Fibroblast of upper back skin (primary cell): ENCODE measurements at places on chromosomes 12 and 14.

DNA sequence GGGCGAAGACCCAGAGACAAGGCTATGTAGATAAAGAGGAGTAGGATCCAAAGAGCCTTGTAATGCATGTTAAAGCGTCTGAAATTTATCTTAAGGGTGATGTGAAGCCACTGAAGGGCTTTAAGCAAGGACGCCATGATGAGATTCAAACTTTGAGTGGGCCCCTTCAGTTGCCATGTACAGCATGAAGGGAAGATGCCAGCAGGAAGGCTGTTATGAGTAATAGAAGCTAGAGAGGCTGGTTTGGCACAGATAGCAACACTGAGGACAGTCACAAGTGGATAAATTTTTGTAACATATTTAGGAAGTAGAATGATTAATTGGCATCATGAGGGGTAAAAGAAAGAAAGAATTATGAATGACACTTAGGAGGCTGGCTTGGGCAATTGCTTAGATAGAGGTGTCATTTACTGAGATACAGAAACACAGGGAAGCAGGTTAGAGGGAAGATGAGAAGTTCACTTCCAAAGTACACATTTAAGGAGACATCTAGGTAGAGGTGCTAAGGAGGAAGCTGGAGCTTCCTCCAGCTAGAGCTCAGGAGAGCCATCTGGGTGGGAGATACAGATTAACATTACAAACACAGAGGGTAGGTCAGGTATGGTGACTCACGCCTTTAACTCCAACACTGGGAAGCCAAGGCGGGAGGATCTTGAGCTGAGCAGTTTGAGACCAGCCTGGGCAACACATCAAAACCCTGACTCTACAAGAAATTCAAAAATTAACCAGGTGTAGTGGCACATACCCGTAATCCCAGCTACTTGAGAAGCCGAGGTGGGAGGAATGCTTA lies 13.7 kb downstream of the ATG2B start:
- DNase-seq: no peak

DNA sequence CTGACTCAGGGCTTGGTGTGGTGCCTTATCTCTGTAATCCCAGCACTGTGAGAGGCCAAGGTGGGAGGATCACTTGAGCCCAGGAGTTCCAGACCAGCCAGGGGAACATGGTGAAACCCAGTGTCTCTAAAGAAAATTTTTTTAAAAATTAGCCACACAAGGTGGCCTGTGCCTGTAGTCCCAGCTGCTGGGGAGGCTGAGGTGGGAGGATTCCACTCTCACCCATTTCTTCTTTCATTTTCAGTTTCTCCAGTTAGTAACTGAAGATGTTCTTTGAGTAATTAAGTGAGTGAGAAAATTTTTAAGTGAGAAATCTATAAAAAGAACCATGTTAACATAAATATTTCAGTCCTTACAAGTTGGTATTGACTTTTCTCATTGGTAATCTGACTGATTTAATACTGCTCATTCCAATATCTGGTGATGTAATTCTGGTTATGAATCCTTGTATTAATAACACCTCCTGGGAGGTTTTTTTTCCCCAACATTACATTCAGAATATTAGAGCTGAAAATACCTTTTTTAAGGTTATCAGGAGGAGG lies 6.1 kb downstream of the METTL3 start:
- DNase-seq: no peak

GRCh38 chr12:124289634-124290600 lies 5.0 kb upstream of the RFLNA start:
- DNase-seq: no peak

DNA sequence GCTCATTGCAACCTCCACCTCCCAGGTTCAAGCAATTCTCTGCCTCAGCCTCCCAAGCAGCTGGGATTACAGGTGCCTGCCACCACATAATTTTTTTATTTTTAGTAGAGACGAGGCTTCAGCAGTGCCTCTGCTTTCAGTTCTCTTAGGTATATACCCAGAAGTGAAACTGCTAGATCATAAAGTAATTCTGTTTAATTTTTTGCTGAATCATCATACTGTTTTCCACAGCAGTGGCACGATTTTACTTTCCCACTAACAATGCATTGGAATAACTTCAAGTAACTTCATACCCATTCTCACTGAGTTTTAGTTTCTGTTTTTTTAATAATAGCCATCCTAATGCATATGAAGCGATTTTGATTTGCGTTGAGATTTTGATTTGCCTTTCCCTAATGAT lies 148.0 kb upstream of the G2E3 start:
- DNase-seq: no peak

DNA sequence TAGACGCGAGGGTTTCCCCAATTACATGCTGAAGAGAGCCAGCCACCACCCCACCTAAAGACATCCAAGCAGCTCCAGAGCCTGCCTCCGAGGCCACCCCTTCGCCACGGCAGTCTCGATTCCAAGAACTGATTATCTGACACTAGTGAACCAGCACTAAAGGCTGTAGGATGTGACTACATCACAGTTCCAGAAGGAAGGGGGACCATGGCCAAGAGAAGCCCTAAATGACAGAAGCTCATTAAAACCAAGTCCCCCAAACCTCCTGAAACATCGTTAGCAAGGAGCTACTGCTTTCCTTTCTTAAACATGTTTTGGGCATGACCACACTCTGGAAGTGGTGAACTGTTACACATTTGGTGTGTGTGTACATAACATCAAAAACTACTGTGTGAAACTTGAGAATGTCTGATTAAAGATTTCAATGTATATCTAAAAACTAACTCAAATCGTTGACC lies 88.2 kb downstream of the DUSP16 start:
- DNase-seq: no peak

DNA sequence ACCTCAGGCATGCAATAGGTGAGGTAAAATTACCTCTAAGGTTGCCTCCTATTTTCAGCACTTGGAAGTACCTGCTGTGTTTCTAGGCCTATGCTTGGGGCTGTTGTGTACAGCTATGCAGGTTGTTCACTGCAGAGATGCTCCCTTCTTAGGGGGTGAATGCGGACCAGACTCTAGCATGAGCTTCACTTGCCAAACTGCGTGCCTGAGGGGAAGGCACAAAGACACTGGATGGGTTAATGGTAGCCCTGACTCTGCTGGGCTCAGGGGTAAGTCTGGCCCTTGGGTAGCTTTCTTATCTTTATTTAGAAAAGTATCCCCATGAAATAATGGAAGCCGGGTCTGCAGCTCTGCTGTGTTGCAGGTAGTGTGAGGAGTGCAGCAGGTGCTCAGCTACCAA lies 35.7 kb downstream of the B4GALNT3 start:
- DNase-seq: no peak

- DNase-seq: no peak
Measured at GRCh38 chr14:99812892-99813291, 19.7 kb downstream of the EML1 start.
